ENCODE measurements at places on chromosomes 6 and 20.

- no peak for DNase-seq
Measured at GRCh38 chr6:56532766-56533551, 109.7 kb downstream of the DST start.

DNA sequence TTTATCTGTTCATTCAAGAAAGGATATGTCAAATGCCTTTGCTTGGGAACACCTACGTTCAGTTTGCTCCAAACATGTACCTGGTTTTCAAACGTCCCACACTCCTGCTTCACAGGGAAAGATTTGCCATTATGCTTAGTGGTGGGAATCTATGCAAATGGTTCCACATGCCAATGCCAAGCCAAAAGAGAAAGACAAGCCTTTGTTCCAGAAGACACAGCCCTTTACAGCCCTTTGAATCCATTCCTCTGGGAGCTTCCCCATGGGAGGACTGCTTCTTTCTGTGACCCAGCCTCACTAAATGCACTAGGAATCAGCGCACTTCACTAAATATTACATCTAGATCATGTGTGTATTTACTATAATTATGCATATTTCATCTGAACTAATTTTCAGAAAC, 619.5 kb downstream of the PRKN start:
- no peak for DNase-seq

- no peak for DNase-seq
Measured at GRCh38 chr20:48040491-48040890, 255.2 kb upstream of the SULF2 start.

DNA sequence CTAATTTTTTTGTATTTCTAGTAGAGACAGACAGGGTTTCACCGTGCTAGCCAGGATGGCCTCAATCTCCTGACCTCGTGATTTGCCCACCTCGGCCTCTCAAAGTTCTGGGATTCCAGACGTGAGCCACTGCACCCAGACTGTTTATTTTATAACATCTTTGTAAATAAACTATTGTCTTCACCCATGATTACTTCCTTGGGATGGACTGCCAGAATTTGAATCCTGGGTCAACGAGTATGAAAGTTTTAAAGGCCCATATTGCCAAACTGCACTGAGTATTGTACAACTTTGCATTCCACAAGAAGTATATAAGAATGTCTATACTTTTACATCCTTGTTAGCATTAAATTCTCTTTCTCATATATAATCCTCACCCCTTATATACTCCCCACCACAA, 38.6 kb downstream of the ZHX3 start:
- DNase-seq = no peak

DNA sequence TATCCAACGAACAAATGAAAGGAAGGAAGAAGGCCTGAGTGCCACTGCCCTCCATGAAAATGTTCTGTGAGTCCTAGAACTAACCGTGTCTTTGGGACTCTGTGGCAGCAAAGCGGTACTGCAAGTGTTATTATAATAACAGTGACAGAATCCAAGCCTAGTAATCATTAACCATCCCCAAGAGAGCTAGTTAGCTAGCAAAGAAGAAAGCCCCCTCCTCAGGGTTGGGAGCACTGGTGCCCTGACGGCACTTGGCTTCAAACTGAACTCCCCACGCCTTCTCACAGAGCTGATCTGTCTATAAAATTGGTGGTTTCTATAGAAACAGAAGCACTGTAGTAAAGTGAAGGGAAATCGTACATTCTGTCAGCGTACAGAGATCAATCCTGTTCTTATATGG, 239.8 kb downstream of the PTPRT start:
- DNase-seq = no peak

GRCh38 chr6:167402195-167402686, 77.4 kb downstream of the TTLL2 start:
- DNase-seq = no peak

- DNase-seq = peak; percentile 2
Measured at GRCh38 chr6:20092071-20092566, 120.2 kb downstream of the MBOAT1 start.

GRCh38 chr6:106223300-106223930, 102.1 kb downstream of the ATG5 start:
- DNase-seq = peak; percentile 40

GRCh38 chr20:31605902-31606803, 1.1 kb downstream of the ID1 start:
- no peak for DNase-seq

DNA sequence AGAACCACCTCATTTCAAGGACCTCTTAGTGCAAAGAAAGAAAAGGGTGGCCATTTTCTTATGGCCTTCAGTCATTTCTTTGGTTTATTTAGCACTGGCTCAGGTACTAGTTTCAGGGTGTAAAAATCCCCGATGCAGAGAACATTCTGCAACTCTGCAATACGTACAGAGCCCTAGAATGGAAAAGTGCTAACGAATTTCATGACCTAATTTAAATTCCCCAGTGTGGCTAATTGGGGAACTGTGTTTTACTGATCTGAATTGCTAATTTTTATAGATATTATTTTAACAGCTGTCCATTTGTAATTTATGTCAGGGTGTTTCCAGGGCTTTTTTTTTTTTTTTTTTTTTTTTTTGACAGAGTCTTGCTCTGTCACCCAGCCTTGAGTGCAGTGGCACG, 160.7 kb downstream of the UST start:
- no peak for DNase-seq

GRCh38 chr6:13413466-13413862, 73.9 kb downstream of the GFOD1 start:
- no peak for DNase-seq

DNA sequence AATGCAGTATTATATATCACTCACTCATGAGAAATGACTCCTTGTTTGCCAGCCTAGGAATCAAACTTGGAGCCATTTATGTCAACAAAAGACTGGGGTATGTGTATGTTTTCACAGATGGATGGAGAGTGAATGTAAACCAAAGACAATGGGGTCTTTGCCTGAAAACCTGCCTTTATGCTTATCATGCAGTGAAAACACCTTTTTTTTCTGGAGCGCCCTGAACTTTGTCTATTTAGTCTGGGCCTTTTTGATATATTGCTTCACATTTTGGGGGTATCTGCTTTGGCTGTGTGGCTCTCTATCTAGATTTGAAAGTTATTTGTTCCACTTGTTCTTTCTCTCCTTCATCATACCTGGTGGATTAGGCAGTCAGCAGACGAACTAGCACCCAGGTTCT, 848.5 kb upstream of the FLRT3 start:
- no peak for DNase-seq

GRCh38 chr6:70879496-70879895, 77.4 kb downstream of the B3GAT2 start:
- DNase-seq = no peak

- DNase-seq = no peak
Measured at GRCh38 chr20:17202673-17203072, 24.2 kb upstream of the PCSK2 start.

- peak; percentile 39 for DNase-seq
Measured at GRCh38 chr6:136784910-136785746, 7.1 kb downstream of the MAP3K5 start.

DNA sequence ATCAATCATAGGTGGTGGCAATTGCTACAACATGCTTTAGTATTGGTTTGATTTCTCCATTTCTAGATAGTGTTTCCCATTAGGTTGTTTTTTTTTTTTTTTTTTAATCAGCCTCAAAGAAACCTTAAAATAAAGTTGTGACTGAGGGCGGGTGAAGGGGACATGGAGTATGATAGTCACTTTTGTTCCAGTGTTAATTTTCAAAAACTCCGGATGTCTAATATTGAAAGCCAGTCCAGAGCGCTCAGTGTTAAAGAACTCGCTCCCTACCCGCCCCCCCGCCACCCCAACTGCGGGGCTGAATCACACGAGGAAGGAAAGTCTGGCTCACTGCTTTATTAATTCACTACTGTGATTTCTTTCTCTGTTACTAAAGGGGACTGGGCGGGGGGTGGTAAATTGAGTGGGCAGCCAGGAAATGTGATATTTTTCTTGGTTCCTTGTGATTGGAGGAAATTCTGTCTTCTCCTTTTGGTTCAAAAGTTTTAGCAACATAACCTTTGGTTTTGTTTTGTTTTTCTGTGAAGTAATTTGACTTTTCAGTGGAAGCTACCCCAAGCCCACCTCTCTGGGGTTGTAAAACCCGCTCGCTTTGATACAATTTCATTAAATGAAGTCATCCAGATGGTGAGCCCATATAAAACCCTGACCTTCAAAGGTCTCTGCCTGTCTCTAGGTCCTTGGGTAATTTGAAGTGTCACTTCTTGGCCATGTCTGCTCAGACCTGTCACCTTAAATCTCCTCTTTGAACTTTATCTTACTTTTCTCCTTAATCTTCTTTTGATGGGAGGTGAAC, 38.0 kb downstream of the TNFAIP3 start:
- peak; percentile 85 for DNase-seq

DNA sequence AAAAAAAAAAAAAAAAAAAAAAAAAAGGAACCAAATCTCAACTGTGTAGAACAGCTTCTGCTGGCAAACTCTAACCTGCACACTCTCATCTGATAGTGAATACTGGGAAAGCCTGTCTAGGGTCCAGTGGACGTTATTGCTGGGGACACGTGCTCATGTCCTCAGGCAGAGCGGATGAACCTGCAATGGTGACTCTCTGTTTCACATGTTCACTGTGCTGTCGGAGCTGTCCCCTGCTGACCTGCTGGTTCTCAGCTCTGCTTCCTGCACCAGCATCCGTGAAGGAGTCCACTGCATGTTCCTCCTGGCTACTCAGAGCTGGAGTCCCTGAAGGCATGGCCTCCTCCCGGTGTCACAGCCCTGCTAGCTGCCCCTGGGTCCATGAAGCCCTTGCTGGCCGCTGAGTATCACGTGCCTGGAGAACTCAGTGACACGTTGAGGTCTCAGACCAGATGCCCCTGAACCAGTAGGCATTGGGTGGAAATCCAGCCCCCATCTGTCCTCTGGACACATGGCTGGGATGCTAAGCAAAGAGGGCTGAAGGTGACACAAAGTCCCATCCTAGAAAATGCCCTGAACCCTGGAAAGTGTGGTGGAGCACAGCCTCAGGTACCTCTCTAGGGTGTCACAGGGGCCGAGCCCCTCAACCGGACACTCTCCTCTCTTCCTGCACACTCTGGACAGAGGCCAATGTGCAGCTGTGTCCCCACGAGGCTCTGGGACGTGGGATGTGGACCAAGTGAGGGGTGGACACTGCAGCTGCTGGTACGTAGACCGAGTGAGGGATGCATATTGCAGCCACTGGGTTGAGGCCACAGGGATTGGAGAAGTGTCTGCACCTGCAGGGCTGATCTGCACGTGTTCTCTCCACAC, 54.9 kb upstream of the FRMD1 start:
- DNase-seq = no peak

- no peak for DNase-seq
Measured at GRCh38 chr6:163398815-163399214, 15.7 kb upstream of the QKI start.

- DNase-seq = no peak
Measured at GRCh38 chr20:63375438-63375837, 14.3 kb upstream of the CHRNA4 start.

- DNase-seq = peak; percentile 61
Measured at GRCh38 chr6:106510090-106510970, 119.0 kb downstream of the RTN4IP1 start.

DNA sequence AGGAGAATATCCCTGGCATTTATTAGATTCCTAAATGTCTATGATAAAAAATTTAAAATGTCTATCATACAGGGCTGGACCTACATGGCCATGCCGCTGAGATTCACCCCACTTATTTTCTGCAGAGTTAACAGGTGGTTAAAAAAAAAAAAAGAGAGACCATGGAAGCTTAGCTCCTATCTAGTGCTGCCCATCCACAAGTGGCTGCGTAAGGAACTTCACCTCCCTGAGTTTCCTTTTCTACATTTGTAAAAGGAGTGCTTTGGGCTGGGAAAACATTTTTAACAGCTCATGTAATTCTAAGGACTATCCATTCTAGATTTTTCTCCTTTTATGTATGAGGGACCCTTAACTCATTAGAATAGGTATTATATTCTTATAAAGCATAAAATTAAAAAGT, 534.1 kb downstream of the MMUT start:
- no peak for DNase-seq

DNA sequence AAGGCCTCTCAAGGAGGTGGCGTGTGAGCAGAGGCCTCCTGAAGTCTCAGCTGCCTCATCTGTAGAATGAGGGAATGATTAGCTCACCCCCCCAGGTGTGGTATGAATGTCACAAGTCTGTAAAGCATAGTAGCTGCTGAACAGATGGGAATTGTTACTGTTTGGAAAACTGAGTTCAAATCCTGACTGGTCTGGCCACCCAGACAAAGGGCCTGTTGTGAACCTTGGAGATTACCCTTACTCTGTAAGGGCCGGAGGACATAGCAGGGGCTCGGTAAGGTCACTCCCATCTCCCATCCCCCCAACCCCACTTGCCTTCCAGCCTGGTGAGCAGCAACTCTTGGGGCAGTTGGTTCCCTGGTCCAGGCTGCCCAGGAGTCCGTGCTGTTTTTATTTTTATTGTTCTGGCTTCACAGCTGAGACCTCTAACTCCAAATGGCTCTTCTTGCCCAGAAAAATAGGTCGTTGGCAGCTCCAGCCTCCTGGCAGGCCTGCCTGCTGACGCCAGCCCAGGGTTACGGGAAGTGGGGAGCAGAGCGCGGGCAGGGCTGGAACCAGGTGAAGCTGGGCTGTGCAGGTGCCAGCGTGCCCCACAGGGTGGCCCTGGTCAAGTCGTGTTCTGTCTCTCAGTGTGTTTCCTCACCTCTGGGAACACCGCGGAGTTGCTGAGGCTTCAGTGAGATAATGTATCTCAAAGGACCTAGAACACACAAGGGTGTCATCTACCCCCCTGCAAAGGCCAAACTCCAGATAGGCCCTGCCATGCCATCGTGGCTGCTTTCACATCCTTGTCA, 4.5 kb upstream of the SIRPA start:
- DNase-seq = no peak

GRCh38 chr6:5180636-5181035, 80.1 kb downstream of the LYRM4 start:
- DNase-seq = no peak

DNA sequence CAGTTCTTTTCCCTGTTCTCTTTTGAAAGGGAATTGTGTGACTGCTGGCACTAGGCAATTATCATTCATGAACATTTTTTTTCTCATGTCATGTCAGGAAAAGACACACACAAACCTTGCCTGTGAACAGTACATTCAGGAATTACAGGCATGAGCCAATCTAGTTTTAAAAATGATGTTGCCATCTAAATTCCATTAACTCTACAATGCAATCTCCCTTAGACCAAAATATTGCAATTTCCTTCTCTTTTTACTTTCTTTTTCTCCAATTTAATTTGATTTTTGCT, 127.5 kb upstream of the STMND1 start:
- DNase-seq = no peak

GRCh38 chr6:109454496-109455436, 806 bp downstream of the MICAL1 start:
- peak; percentile 47 for DNase-seq

GRCh38 chr20:24798930-24799705, 150.0 kb upstream of the CST7 start:
- DNase-seq = no peak

- no peak for DNase-seq
Measured at GRCh38 chr20:41047279-41047974, 18.8 kb downstream of the TOP1 start.

- no peak for DNase-seq
Measured at GRCh38 chr20:49515586-49515985, 33.1 kb upstream of the KCNB1 start.
